Stimulated activated CD8-positive, alpha-beta memory T cell treated with anti-CD3 and anti-CD28 coated beads, Interleukin-7, amount 100 ng/mL, for 24 hours (primary cell): ENCODE measurements at places on chromosomes 16 and 17.

DNA sequence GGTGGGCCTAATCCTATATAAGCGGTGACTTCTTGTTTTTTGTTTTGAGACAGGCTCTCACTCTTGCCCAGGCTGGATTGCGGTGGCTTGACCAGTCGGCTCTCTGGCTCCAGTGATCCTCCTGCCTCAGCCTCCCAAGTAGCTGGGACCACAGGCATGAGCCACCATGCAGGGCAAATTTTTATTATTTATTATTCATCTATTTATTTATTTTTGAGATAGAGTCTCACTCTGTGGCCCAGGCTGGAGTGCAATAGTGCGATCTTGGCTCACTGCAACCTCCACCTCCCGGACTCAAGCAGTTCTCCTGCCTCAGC, 4.7 kb upstream of the RNF213 start:
- DNase-seq: no peak

GRCh38 chr17:28159924-28160323, 117.4 kb downstream of the NLK start:
- DNase-seq: no peak

GRCh38 chr17:27765353-27765752, 35.0 kb downstream of the NOS2 start:
- no peak for DNase-seq

- no peak for DNase-seq
Observed at GRCh38 chr17:17843096-17843495, 6.3 kb upstream of the SREBF1 start.

- DNase-seq: no peak
Observed at GRCh38 chr16:30551781-30552180, 6.4 kb downstream of the ZNF764 start.

DNA sequence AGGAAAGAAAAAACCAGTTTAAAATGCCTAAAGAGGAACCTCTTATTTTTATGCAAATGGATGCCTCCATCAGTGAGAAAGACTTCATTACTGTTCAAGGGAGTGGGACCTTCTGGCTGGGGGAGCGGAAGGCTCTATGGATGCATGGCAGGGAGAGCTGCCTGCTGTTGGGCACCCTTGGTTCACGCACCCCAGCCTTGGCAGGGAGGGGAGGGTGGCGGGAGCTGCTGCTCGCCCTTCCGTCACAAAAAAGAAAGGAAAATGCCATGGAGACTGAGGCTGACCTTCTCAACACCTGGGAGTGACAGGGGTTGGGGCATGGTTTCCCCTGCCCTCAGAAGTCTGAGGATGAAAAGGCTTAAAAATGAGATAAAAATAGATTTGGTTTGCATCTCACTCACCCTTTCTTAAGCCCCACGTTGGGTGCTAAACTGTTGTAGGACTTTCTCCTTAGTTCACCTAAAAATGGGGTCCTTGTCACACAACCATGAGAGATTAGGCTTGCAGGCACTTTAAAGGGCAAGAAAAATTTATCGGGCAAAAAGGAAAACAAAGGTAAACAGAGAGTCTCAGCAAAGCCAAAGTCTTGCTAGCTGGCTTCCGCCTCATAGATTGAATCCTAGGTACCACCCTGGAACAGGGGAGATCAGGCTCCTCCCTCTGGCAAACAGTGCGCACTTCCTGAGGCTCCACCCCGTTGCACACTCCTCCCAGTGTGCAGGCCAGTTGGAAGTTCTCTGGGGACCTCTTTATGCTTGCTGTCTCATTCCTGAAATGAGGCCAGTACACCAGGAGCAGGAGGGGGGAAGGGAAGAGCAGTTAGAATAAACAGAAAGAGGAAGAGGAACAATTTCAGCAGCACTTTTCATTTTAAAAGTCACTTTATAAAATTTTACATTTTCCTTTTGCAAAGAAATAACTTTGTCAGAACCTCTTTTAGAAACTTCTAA, 31.6 kb downstream of the PHKB start:
- peak; percentile 1 for DNase-seq

- no peak for DNase-seq
Observed at GRCh38 chr17:33803686-33804085, 451.4 kb upstream of the CCL2 start.

GRCh38 chr16:85167589-85168537, 55.6 kb upstream of the CIBAR2 start:
- no peak for DNase-seq

DNA sequence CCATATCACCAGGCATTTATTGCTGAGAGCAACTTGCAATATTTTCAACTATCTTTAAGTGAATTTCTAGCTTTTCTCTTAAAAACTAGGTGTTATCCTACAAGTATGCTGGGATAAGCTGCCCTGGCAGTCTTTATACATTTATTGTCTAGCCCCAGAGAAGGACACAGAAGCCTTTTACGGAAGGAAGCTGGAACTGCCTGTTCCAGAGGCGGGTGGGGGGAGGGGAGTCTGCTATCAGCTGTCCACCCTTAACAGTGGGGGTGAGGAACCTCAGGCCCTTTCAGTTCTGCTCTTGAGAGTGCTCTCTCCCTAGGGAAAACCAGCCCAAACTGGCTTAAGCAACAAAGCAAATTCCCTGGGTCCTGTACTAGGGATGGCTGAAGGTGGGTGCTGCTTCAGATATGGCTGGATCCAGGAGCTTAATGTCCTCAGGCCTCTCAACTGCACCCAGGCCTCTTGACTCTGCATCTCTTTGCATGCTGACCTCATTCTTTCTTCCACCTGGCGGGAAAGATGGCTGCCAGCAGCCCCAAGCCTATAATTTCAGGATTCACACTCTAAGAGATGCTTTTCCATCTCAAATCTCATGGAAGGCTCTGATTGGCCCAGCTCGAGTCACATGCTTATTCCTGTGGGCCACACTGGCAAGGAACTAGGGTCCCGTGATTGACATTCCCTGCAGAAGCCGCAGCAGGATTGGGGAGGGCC, 16.6 kb downstream of the NAGPA start:
- no peak for DNase-seq

DNA sequence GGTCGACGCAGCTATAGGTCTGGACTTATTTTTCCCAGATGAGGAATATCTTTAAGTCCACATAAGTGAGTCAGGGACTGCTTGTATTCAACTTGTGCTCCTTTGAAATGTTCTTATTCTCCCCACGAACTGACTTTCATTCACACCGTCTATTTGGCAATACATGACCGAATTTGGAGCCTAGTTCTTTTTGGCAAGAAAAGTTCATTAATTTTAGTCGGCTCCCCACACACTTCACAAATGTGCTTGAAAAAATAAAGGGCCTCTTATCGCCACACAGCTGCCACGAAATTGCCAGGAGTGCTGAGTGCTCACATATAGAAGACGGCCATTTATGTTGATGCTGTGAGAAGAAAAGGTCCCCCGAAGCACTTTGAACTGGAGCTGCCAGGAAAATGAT, 152.6 kb downstream of the PRKCA start:
- DNase-seq: no peak

- no peak for DNase-seq
Observed at GRCh38 chr16:57734308-57734924, 1.2 kb upstream of the KATNB1 start.

DNA sequence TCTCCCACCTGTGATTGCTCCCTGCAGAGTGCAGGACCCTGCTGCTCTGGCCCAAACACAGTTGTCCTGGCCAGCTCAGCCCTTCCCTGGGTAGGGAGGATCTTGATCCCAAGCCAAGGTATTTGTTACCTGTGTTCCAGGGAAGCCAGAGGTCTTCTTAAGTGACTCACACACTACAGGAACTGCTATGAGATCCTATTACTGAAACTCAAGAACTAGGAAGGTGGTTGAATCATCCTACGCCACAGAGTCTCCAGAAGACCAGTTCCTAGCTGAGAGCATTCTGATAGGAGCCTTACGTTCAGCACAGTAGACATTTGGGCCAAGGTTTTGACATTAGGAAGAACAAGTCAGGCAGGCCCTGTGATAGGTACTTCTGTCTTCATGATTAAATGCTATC, 12.0 kb downstream of the CHST6 start:
- DNase-seq: no peak

- no peak for DNase-seq
Observed at GRCh38 chr17:30249460-30249859, 14.0 kb upstream of the SLC6A4 start.

DNA sequence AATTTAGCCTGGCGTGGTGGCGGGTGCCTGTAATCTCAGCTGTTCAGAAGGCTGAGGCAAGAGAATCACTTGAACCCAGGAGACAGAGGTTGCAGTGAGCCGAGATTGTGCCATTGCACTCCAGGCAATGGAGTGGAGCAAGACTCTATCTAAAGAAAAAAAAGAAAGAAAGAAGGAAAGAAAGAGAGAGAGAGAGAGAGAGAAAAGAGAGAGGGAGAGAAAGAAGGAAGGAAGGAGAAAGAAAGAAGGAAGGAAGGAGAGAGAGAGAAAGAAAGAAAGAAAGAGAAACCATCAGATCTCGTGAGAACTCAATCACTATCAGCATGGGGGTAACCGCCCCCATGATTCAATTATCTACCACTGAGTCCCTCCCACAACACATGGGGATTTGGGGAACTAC, 289.6 kb downstream of the IRX3 start:
- DNase-seq: no peak

GRCh38 chr16:67286441-67287235, 7.3 kb downstream of the PLEKHG4 start:
- DNase-seq: no peak

GRCh38 chr16:87582216-87582965, 19.9 kb upstream of the JPH3 start:
- DNase-seq: no peak

DNA sequence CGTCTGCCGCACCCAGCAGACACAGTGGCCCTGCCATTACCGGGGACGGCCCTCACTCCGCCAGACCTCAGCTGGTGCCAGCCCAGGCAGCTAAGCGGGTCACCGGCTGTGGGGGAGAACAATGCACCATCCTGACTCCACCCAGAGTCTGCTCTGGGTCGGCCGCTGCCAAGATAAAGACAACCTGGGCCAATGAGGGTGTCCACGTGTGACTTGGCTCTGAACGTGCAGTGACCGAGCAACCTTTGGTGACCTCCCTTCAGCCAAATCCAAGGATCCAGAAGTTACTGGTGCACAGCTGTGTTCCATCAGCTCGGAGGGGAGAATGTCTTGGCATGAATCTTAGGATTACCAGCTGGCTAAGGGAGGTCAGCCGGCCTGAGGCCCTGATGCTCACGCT, 155.9 kb downstream of the NTN1 start:
- DNase-seq: no peak

- DNase-seq: no peak
Observed at GRCh38 chr16:53599548-53599947, 96.5 kb upstream of the AKTIP start.
